ENCODE measurements at places on chromosomes 12 and 14.
A peak's percentile ranks its signal among the peaks of the same experiment; 100 is the strongest.

- DNase-seq: peak; percentile 16
These were observed 2.7 kb upstream of the CLEC6A start for GRCh38 chr12:8453021-8453513.

DNA sequence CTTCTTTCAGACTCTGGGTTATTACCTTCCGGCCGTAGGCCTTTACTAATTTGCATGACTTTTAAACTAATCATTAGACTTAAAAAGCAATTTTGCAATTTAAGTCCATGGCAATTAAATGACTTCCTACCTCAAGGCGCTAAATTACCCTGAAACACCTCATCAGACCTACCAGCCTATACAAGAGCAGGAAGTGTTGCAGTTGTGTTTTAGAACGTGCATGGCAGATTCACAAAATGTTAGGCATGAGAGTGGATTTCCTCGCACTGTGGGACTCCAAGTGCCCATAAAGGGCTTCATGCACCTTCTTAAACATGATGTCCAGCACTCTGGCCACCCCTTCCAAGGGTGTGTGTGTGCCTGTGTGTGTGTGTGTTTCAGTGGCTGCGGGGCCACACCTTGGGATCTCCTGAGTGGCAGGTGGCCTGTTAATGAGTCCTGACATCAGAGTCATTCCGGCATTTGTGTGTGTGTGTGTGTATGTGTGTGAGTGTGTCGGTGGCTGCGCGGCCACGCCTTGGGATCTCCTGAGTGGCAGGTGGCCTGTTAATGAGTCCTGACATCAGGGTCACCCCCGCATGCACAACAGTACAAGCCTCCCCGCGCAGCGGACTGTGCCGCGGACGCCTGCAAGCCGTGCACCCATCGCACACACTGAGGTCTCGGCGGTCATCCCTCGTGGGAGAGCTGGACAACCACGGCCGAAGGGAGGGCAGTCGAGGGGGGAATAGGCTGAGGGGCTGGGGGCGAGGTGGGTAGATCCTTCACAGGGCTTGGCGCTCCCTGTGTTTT lies 900 bp downstream of the C2CD5 start:
- DNase-seq: no peak

- no peak for DNase-seq
These were observed 600.2 kb downstream of the TRHDE start for GRCh38 chr12:72872238-72872887.

DNA sequence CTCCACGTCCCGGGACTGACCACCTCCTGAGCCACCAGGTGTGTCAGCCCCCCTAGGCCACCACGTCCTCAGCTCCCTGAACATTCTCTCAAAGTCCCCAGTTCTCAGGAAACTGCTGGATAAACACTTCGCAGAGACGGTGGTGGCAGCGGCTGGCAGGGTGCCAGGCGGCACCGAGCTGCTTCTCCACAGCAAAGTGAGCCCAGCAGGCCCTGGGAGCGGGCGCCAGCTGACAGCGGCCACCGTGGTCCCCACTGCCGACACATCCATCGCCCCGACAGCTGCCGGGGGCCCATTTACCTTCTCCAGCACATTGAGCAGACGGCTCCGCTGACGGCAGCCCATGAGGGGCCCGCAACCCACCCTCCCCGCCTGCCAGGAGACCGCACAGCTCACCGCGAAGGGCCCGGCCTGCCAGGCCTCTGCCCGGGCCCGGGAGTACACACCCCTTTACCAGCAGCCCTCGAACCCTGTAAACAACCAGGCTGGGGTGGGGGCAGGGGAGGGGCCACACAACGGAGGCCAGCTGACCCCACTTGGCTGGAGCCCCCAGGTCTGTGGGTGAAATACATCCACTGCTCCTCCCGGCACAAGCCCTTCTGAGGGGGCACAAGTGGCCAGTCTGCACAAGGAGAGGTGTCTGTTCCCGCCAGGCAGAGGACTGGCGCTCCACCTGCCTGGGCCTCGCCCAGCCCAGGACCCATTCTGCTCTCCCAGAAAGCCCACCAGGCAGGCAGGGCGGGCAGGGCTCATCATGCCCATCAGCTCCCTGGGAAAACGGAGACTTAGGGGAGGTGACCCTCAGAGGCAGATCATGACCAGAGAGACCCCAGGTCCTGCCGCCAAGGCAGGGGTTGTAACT lies 10.5 kb downstream of the AKT1 start:
- no peak for DNase-seq

All from AML-193 (cell line).